ENCODE measurements at places on chromosomes 2 and 18.

DNA sequence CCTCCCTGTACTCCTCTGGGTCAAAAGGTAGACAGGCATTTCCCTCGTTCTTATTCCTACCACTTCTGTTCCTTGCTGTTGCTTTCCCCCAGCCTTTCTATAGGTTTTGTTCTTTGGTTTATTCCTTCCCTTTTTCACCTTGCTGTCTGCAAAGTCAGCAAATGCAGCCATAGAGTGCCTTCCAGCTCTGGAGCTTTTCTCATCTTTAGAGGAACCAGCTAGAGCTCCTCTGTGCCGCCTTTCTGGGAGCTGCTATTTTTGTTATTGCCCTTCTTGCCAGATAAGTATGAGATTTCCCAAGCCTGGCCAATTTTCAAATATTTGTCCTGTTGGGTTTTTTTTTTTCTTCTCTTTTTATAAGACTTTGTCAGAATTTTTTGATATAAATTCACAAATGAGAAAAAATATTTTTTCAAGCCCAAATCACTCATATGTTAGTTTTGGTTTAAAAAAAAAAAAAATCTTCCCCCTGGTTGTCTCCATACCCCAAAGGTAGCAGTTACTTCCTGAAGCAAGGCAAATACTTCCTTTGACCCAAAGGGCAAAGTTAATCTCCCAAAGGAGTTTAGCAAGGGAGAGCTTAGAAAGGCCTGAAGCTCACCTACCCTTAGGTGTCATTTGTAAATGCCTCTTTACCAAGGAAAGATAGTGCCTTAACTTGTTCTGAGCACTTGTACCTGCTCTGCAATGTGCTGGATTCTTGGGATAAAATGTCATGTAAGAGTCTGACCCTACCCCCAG is 5.1 kb upstream of the TTC27 start:
- no peak for DNase-seq

GRCh38 chr2:19611491-19612332 is 253.3 kb upstream of the OSR1 start:
- no peak for DNase-seq

- DNase-seq = no peak
These were observed 181.6 kb downstream of the NYAP2 start for GRCh38 chr2:225581135-225581534.

DNA sequence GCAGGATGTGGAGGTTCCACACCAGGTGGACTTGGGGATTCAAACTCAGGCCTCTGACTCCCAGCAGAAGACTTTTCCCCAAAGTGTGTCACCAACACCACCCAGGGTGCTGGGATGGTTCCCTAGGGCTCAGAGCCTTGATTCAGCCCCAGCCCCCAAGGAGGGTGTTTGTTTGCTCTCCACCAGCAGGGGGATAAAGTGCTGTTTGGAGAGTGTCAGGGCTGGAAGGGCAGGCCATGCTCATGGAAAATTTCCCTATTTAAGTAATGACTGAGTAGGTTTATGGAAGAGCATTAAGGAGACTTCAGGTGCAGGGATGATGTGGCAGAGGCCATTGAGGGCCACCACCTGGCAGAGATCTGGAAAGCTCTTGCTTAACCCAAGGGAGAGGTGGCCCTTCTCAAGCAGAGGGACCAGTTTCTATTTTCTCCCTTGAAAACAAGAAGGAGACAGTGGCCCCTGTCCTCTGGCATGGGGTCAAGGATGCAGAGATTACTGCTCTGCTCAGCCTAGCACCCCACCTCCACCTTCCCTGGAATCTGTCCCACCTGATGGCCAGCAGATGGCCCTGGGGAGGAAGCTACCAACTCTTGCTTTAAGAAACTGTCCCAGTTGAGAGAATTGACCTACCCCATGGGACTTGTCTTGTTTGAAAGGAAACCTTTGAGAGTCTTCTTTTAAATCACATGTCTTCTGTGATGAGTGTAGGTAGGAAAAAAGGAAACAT is 122.1 kb downstream of the ACOXL start:
- no peak for DNase-seq

DNA sequence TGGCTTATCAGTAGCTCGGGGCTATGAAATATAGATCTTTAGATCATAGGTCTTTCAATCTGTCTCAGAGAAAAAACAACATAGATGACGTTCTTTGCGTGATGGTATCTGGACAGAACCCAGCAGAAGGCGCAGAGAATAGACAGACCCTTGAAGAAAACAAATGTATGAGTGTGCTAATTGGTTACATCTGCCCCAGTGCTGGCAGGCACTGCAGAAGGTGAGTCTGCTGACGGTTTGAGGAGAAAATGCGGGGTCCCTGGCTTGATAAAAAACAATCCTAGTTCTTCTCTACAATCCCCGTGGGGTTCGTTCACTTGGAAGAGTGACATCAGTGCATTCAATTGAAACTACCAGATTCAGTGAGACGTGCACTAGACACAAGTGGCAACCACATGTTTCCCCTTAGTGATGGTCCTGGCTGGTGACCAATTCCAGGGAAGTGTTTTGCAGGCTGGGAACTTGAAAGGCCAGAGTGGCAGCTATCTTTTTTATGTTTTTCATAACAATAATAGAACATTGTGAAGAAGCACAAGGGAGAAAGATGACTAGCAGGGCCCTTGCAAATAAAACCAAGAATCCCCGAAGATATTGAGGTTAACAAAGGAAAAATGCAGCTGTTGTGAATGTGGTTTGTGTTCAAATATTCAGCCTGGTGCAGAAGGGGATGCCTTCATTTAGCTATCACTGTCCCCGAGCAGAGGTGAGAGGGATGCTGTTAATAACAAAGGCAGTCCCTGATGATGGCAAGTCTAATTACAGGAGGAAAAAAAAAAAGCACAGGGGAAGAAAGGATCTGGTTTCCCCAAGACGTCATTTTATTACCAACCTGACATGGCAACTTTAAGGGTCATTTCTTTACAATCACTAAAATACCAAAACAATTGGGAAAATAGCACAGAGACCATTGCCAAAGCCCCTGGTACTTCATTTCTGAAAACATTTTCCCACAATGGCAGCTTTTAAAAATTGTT is 337.6 kb upstream of the FIGN start:
- DNase-seq = no peak

DNA sequence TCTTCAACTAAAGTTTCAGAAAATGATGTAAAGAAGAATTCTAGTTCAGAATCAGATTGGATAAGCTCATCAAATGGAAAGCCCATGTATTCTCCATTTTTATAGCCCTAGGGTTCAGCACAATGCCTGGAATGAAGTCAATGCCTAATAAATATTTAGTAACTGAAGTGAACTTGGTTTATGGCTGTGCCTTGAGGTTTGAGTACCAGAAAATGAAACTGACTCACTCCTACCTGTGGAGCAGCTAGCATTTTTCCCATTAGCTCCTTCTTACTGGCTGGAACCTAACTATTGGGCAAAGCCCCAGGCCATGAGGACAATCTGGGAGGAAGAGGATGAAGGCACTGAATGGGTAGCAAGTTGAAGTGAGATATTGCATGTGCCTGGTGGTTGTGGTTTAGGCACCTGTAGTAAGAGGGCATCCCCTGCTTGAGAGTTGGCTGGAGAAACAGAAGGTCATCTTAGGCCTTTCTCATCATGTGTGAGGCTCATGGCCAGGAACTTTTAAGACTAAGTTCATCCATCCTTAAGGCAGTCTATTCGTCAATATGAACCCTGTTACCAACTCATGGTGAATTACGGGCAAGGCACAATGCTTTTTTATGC is 85.0 kb upstream of the LYPD1 start:
- no peak for DNase-seq

DNA sequence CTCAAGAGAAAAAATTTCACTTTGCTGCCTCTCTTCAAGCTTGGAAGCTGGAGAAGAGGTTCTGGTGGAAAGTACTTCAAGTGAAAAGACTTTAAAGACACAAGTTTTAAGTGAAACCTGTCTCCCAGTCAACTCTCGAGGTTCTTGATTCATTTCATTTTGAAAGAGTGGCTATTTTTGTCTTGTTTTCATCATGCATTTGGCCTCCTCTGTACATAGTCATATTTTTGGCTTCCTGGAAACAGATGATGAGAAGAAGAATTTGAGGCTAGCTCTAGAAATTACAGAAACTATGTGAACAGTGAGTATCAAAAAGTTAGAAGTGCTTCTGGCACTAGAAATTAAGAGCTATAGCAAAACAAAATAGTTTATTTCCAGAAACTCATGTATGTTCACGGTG is 124.8 kb downstream of the DTNA start:
- DNase-seq = no peak

DNA sequence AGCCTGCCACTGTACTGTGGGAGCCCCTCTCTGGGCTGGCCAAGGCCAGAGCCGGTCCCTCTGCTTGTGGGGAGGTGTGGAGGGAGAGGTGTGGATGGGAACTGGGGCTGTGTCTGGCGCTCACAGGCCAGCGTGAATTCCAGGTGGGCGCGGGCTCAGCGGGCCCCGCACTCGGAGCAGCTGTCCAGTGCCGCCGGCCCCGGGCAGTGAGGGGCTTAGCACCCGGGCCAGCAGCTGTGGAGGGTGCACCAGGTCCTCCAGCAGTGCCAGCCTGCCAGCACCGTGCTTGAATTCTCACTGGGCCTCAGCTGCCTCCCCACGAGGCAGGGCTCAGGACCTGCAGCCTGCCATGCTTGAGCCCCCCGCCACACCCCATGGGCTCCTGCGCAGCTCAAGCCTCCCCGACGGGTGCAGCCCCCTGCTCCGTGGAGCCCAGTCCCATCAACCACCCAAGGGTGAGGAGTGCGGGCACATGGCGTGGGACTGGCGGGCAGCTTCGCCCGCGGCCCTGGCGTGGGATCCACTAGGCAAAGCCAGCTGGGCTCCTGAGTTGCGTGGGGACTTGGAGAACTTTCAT is 69.5 kb upstream of the ABCA12 start:
- DNase-seq = no peak

DNA sequence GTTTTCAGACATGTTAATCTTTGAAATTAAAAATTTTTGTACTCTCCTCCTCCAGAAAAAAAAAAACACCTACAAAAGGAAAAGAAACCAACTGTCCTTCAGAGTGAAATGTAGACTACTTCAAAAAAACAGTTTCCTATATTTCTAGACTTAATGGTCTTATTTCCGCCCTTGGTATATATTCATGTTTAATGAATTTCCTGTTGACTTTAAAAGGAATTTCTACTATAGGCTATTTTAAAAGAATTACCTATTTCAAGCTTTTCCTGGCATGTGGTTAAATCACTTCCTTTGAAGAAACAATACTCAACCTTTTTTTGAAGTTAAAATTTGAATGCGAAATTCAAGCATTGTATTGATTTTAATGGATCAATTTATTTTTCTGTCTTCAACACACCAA is 29.2 kb downstream of the GULP1 start:
- no peak for DNase-seq

All from stimulated activated CD8-positive, alpha-beta memory T cell treated with anti-CD3 and anti-CD28 coated beads, Interleukin-2, amount 100 ng/mL, for 1 hour (primary cell).